ENCODE measurements at places on chromosomes 3 and 15. TPM values are rescaled to one million over a fixed set of nuclear protein-coding genes. Genes with fewer than 3 reads are reported as not detected.

NR1D2 gene
- polyA plus RNA-seq: 57.1 TPM

DNA sequence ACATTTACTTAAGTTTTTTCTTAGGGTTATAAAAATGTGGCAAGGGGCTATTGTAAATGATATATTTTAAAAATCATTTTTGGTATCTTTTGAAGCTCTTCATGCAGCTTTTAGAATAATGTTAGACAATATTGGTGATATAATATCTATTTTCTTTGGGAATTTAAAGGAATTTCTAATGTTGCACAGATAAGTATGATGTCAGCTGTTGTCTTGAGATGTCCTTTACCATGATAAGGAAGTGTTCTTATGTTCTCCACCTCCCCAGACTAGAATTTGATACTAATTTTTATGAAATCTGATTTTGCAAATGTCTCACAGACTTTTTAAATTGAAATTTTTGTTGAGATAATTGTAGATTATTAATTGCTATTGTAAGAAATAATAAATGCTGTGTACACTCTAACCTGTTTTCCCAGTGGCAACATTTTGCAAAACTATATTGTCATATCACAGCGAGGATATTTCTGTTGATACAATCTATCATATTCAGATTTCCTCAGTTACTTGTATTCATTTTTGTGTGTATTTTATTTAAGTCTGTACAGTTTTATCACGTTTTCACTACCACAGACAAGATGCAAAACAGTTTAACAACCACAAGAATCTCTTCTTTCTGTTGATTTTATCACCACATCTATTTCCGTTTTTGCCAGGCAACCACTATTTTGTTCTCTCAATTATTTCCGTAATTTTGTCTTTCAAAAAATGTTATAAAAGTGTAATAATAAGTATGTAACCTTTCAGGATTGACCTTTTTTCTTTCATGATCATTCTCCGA, 55.4 kb downstream of the SPRED1 start:
- DNase-seq: no peak

GRCh38 chr3:82165266-82165665, 403.8 kb upstream of the GBE1 start:
- DNase-seq: no peak

NR1I2 gene
- polyA plus RNA-seq: 1.0 TPM

BFSP2 gene
- 0.82 TPM for polyA plus RNA-seq

Data from CD8-positive, alpha-beta memory T cell (primary cell).